ENCODE measurements at places on chromosomes 3 and 15.

- DNase-seq, result no peak
Observed at GRCh38 chr3:55165278-55165677, 237.4 kb upstream of the LRTM1 start.

DNA sequence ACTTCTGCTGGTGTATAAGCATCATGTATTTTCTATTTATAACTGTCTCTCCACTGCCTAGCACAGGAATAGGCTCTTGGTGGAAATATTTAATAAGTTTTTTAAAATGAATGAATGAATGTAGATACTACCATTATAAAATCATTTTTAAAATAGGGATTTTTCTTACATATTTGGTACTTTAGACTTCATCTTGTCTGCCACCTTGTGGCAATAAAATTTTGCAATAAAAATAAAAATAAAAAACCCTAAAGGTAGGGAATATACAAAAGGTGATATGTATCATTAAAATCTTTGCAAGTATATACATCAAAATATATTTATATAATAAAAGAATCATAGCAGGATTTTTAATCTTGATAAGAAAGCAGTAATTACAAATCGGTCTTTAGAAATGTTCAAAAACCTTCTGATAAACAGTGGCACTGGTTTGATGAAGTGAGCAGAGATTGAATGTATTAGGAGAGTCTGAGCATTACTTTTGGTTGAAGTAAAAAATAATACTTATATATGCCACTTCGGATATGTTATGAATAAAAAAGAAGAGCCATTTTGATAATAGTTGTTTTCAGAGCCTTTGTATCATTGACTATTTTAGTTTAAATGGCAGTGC lies 95.2 kb downstream of the SPATA16 start:
- DNase-seq, result no peak

DNA sequence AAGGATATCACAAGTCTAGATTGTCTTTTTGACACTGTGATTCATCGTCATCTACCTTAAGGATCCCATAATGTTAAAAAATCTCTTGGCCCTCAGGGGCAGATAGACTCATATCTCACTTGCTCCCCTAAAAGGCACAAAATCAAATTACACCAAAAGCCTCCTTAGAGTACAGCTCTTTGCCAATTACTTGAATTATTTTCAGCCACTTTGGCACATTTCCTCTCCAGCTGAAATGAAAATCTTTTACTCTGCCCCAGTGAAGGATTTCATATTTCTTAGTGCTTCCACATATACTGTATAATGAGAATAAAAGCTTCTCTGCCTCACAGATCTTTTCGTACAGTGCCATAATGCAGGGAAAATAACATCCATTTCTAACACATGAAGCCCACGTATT lies 190.7 kb upstream of the GBE1 start:
- DNase-seq, result no peak

- DNase-seq, result no peak
Observed at GRCh38 chr3:48398701-48399386, 26.8 kb downstream of the FBXW12 start.

GRCh38 chr15:42034628-42035434 lies 14.0 kb upstream of the PLA2G4E start:
- no peak for DNase-seq

DNA sequence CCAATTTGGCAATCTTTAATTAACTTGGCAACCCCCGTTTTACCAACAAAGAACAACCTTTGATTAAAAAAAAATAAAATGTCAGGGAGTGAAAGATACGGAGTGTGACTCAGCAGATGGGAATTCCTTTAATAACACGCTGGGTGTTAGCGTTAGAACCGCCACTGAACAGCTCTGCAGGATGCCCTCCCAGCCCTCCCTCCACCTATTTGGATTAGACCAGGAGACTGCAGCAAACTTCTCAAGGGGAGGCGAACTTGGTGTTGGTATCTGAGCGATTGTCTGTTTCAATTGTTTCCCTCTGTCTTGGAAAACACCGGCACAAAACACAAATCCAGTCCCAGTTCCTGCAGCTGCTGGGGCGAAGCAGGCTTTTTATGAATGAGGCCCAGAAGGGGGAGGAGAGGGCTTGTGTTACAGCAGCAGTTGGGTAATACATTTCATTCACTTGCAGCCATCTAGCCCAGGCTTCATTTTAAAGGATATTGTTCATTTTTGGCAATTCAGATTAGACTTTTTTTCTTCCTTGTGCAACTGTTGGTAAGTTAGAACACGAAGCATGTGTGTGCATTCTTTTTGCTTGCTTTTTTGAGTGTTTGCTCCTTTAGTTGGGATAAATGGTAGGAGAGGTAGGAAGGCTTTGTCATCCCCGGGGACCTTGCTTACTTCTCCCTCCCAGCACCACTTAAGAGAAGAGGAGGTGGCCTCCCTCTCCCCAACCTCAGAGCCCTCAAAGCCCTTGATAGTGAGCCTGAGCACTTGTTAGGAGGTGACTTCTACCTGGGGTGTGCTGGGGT lies 152.3 kb downstream of the IGF1R start:
- DNase-seq, result no peak
